Kidney tubule cell (primary cell): ENCODE measurements at places on chromosomes 7 and 10.

DNA sequence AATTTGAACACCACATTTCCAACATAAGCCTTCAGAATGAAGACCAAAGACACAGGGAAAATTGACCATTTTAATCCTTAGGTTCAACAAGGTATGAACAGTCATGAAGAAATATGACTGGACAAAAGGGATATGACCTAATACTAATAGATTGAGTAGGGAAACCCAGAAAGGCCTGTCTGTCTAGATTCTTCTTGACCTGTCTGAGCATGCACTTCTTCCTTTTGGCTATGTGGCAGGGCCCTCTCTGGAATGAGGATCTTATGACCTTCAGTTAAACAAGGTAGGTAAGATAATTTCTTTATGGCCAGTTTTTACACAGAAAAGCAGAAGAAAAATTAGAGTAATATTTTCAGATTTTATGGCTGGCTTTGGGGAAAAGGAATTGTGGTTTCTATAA, 3.0 kb upstream of the PHYHIPL start:
- no peak for DNase-seq

DNA sequence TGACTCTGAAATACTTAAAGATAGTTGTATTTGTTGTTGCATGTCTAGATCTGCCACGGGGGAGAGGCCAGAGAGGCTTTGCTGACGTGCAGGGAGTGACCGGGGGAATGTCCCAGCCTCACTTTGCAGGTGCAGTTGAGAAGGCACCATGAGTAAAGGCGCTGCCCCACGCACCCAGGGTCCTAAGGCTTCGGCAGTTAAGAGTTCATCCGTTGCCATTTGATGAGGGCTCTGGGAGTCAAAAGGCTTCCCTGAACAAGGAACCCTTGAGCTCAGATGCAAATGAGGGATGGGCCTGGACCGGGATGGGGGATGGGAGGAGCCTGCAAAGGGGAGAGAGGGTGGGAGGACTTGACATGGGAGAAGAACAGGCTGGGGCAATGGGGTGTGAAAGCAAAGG, 20.4 kb downstream of the PPP2R2D start:
- DNase-seq: no peak

DNA sequence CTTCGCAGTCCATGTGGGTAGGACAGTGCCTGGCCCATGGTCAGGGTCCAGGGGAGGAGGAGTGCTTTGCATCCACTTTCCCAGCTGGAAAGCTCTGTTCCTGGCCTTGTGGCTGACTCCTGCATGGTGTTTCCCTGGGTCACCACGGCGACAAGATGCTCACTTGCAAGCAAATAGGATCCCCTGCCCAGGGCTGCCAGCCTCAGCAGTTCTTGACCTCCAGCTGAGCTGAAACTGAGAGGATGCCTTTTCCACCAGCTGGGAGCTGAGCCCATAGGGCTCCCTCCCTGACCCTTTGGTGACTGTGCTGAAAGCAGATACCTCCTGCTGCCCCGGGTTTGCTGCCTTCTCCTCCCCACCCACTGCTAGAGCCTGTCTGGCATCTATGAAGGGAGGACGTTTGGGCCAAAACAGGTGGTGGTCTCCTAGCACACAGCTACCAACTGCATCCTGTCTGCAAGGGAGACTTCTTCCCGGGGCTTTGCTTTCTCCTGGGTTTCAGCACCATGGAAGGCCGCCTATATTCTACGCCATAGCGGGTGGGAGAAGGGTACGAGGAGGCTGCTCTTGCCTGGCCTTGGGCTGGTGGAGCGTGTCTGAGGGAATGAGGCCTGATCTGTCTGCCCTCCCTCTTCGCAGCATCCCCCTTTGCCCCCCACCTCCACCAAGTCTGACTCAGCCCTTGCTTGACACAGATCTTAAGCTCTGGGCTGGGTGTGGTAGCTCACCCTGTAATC, 34.4 kb downstream of the UBTD1 start:
- peak; percentile 68 for DNase-seq

- DNase-seq: peak; percentile 3
Measured at GRCh38 chr10:2117641-2118040, 380.3 kb upstream of the ADARB2 start.

DNA sequence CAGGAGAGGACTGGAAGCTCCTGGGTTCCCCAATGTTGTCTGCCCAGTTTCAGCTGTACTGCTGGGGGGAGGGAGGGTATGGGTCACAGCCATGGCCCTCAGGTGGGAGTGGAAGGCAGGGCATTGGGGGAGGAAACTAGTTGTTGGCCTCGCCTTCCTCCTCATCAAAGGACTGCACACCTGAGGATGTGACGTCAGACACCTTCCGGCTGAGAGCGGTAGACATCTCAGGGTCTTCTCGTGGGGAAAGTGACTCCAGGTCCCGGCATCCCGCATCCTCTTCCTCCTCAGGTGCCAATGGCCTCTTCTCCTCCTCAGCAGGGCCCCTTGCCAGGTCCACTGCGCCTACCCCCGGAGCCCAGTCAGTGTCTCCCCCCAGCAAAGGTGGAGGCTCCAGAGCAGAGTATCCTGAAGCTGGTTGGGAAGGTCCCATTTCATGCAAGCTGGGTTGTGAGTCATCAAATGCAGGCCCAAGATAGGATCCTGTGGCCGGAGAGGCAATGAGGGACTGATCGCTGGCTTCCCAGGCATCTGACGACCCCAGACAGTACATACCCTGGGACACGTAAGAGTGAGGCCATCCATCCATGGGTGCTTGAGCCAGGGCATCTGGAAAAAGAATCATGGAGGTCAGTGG, 6.0 kb downstream of the FAM131B start:
- DNase-seq: no peak

GRCh38 chr10:18450298-18450697, 201.1 kb downstream of the NSUN6 start:
- no peak for DNase-seq

DNA sequence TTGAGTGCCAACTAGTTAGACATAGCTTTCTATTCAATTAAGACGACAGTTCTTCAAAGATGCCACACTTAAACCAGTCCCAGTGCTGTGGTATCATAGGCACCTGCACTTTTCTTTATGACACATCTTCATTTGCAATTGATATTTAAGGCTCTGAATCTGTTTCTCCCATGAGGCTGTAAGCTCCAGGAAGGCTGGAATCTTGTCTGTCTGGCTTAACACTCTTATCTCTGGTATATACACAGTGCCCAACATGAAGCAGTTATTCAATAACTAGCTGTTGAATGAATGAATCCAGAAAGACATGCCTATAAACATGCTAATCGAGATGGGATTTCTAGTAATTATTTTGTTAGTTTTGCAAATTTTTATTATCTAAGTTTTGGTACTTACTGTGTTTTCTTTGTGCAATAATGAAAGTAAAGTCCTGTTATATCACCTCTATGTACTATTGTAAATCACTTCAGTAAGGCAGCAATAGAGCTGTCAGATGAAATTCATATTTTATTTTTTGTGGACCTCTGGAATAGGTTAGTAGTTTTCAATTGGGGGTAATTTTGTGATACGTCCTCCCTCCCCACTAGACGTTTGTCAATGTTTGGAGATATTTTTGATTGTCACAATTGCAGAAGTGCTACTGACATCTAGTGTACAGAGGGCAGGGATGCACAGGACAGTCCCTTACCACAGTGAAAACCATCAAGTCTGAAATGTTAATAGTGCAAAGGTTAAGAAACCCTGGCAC, 51.3 kb upstream of the STEAP4 start:
- peak; percentile 49 for DNase-seq

DNA sequence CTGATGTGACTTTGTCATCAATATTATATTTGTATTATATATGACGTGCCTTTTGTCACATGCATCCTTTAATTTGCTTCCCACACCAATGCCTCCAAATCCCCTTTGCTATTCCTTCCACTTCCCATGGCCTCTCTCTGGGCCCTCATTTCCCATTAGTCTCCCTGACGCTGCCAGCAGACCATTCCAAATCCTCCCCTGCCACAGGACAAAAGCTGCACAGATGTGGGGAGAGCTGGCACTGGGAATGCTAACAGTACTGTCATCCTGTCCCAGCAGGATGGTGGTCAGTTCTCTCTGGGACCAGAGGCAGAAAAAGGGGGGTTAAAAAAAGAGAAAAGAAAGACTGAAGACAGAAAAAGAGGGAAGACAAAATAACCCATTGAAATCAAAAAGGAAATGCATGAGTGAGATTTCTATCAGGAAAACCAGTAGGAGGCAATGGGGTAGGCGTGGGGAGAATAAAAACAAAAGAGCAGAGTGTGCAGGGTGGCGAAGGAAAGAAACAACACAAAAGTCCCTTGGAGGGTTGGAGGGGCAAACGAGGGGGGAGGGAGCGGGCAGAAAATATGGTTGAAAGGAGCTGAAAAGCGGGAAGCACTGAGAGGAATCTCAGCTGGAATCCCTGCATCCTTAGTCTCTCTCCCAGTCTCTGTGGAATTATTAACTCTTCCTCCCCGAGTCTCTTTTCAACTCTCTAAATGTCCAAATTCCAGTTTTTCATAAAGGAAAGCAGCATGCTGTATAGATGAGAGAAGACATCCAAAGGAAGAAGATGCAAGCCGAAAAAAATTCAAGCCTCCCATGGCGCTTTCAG, 59.2 kb upstream of the PTN start:
- DNase-seq: no peak
